ENCODE measurements at places on chromosomes 12 and 14.

DNA sequence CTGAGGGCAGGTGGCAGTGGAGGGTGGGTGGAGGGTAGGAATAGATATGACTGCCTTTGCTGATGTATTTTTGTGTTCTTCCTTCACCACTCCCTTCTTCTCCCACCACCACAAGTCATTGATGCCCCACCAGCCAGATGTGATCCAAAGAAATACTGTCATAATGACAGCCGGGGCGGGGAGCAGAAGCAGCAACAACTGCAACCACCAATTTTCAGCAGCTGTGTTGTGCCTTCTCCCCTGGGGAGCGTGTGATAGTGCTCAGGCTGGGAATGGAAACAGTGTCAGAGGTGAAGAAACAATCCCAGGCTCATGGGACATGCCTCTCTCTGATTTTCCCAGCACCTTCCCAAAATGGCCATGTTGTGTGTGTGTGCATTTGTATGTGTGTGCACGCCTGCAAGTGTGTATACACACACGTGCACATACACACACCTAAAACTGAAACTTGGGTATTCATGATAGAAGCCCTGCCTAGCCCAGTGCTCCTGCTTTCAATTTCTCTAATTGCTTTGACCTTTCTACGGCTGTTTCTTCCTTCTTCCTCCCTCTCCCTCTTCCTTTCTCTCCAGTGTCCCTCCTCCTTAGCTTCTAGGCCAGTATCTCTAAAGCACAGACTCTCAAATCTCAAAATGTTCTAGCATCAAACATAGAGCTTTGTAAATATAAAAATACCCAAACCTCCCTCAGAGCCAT lies 299.2 kb upstream of the FKBP4 start:
- no peak for DNase-seq

GRCh38 chr14:44286201-44286600 lies 220.9 kb downstream of the FSCB start:
- DNase-seq, result no peak

- DNase-seq, result no peak
Observed at GRCh38 chr14:104119119-104119487, 19.3 kb upstream of the KIF26A start.

DNA sequence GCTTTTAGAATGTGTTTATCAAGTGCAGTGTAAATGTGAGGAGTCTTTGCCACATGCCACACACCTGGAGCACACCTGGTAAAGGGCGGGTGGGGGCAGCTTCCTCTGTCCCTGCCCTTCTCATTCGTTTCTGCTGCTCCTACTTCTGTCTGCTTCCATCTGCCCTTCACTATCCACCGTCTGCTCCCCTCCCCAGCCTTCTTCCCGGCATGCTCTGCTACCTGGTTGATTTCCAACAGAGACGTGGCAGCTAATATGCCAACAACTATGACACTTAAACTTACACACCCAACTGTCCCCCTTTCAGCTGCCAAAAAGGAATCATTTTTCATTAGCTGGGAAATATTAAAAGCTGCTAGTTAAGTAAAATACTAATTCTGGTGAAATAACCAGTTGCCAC lies 9.1 kb upstream of the CARMIL3 start:
- peak; percentile 22 for DNase-seq

- DNase-seq, result no peak
Observed at GRCh38 chr14:52380294-52380693, 66.2 kb downstream of the PTGER2 start.

GRCh38 chr12:123398550-123399254 lies 14.8 kb downstream of the KMT5A start:
- no peak for DNase-seq

- no peak for DNase-seq
Observed at GRCh38 chr12:132477703-132478432, 12.1 kb upstream of the FBRSL1 start.

DNA sequence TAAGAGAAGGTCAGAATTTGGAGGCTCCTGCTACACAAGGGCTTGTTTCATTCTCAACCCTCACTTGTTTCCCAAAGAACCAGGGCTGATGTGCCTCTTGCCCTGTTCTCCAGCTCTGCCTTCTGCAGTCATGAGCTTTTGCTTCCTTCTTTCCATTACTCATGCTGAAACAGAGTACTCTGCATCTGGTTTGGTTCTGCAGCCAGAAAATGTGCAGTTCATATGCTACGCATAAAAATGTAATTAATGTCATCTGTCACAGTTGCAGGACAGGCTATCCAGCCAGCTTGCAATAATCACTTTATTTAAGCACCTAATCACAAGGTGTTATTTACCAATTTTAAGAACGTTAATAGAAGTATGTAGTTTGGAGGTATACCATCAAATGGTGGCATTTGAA lies 150.2 kb downstream of the SRGAP1 start:
- DNase-seq, result no peak

- DNase-seq, result no peak
Observed at GRCh38 chr12:25052196-25052913, 103.5 kb upstream of the BCAT1 start.

DNA sequence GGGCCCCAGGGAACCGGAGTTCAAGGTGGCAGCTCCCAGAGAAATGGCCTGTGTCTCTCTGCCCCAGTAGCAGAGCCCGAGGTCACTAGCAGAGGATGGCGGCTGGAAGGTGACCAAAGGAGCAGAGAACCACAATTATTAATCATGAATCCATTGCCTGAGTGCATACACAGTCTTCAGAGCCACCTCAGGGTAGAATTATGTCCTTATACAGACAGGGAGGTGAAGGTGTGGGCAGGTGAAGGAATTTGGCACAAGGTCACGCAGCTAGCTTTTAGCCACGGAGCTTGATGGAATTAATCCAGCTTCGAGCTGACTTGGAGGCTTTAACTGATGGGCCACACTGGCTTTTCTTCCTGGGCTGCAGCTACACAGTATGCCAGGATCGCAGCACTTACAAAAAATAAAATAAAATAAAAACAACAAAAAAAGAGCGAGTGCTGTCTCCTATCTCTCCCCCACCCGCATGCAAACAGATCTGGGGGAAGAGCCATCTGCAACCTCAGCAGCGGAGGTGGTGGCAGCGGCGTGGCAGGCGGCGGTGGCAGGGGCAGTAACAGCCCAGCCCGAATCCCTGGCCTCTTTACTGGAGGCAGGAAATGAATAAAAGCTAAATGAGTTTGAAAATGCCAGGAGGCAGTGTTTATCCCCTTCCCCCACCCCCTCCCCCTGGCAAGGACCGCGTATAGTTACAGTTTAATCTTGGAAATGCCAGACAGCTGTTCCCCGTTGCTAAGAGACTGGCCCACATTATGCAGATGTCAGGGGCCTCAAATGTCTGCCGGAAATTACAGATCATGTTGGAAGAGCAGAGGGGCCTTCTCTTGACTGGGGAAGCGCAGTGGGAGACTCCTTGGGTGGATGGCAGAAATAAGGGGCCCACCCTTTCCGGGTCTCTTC lies 93.5 kb downstream of the LRRC74A start:
- peak; percentile 81 for DNase-seq

- no peak for DNase-seq
Observed at GRCh38 chr12:95271465-95271864, 53.9 kb downstream of the VEZT start.

GRCh38 chr12:132123970-132124765 lies 20.0 kb downstream of the DDX51 start:
- DNase-seq, result peak; percentile 14

DNA sequence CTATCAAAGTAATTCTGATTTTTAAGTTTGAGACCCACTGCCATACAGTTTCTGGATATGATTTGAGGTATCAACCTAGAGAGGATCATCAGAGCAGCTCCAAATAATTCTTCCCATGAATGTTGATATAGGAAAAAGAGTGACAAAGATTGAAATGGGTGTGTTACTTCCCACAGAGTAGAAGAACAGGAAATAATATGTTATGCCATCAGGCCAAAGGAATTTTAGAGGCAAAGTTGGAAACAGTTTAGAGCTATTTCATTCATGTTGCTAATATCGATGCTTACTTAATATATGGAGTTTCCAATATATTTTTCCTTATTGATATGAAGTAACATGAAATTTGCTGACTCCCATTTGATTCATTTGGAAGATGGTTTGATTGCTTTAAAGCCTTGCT lies 8.9 kb upstream of the MSRB3 start:
- DNase-seq, result no peak

- DNase-seq, result no peak
Observed at GRCh38 chr12:123934016-123934620, 38.5 kb downstream of the CCDC92 start.

DNA sequence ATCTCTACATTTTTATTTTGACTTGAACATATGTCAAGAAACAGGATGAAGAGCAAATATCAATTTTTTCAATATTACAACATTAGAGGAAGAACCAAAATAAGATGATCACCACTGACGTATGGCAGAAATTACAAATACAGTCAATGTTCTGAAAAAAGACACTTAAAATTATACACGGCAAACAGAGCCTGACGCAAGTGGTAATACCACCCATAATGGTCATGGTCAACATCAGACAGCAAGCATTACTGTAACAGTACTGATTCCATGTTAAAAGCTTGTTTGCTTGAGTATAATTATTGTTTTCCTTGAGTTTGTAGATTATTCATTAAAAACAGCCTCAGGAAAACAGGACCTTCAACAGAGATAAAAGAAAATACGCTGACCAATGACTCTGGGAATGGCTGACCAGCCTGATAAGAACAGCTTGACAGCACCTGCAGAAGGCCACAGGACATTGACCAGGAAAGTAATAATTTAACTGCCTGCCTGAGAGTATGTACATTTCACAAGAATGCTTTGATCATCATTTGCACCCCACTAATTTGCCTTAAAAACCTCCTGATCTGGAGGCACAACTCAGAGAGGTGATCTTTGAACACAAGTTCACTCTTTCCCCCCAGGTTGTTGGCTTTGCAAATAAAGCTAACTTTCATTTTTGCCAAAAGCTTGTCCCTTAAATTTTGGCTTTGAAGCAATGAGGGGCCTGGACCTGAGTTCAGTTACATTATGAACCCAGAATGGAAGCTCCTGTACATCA lies 187.3 kb downstream of the IPO8 start:
- no peak for DNase-seq

GRCh38 chr12:38664661-38665269 lies 240.6 kb downstream of the CPNE8 start:
- DNase-seq, result peak; percentile 31

- no peak for DNase-seq
Observed at GRCh38 chr12:109645194-109645593, 68.4 kb upstream of the FAM222A start.

GRCh38 chr14:24863968-24864684 lies 185.8 kb downstream of the STXBP6 start:
- no peak for DNase-seq

- no peak for DNase-seq
Observed at GRCh38 chr12:14995583-14996425, 23.0 kb downstream of the PDE6H start.

- peak; percentile 71 for DNase-seq
Observed at GRCh38 chr12:52037248-52037861, 13.9 kb upstream of the NR4A1 start.

DNA sequence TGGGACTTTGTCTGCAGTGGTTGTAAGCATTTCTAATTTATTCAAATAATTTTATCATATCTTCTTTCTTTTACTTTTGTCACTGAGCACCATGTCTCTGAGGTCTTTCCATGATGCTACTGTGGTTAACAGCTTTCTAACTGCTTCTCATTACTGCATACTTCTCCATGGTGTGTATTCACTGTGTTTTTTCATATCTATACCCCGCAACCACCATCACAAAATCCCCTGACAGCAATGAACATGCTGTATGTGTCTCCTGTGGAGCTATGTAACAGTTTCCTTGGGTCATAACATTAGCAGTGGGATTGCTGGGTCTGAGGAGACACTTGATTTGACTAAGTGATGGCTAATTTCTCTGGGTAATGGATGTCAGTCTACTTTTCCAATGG lies 29.2 kb upstream of the CHST11 start:
- no peak for DNase-seq

GRCh38 chr12:82414926-82415325 lies 56.6 kb downstream of the METTL25 start:
- DNase-seq, result no peak

- DNase-seq, result no peak
Observed at GRCh38 chr14:56002876-56003625, 115.2 kb upstream of the PELI2 start.

- DNase-seq, result no peak
Observed at GRCh38 chr14:31243860-31244259, 36.3 kb upstream of the HECTD1 start.

DNA sequence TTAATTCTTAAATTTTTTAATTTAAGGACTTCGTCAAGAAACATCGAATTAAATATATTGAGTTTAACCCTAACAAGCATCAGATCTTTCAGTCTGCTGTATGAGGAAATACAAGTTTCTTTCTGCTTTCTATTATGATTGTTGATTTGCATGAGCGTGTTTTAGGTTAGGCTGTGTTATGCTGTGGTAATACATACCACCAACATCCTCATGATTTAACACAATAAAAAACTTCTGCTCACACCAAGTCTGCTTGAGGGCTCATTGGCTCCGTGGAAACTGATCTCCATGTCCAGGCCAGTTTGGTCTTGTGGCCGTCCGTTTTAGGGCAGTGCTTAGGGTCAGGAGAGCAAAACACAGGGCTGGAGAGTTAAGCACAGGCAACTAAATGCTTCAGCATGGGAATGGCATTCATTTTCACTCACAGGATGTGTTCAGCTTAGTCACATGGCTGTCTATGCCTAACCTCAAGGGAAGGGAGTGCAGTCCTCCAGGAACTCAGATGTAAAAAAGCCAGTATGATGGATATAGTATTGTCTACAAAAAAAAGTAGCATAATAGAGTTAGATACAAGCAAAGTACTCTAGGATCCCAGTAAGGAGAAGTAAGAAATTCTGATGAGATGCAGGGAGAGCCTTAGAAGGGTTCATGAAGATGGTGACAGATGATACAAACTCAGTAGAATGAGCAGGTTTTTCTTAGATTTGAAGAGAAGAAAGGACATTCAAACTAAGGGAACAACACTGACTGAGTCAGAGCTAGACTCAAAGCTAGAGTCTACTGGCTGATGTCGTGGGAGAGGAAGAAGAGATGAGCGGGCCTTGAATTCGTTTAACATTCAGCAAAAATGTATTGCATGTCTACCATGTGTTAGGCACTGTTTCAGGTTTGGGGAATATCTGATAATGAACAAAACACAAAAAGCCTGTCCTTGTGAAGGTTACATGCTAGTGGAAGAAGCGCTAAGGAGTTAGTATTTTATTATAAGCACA lies 16.3 kb downstream of the MARK3 start:
- no peak for DNase-seq

- DNase-seq, result no peak
Observed at GRCh38 chr14:103280278-103280928, 53.6 kb upstream of the EIF5 start.

- peak; percentile 25 for DNase-seq
Observed at GRCh38 chr12:77130193-77130592, 64.8 kb upstream of the E2F7 start.

GRCh38 chr12:59973515-59973914 lies 377.7 kb downstream of the SLC16A7 start:
- no peak for DNase-seq
